ENCODE measurements at places on chromosomes 1 and 21. TPM values are rescaled to one million over a fixed set of nuclear protein-coding genes. Genes with fewer than 3 reads are reported as not detected.

DNA sequence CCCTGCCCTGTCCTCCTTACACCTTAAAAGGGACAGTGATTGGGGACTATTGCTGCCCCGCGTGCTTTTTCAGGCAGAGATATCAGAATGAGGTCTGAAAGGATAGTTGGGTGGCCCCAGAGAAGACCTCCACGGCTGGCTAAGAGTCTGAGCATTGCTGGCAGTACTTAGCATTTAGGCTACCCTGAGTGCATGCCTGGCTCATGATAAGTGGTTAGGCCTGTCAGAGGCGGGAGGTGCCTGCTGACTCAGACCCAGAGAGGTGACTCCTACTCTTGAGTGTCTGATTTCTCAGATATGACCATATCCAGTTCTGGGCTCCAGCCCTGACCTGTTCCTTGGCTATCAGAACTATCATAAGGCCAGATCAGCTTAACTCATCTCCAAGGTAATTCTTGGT is 213.7 kb downstream of the PBX1 start:
- DNase-seq: peak; percentile 66

GRCh38 chr1:211714154-211714553 is 38.7 kb upstream of the NEK2 start:
- DNase-seq: no peak

- no peak for DNase-seq
These were observed 344.6 kb upstream of the LRRC7 start for GRCh38 chr1:69223156-69223555.

- DNase-seq: no peak
These were observed at the start of gene SIM2 for GRCh38 chr21:36698981-36699545. Gene SIM2, plus strand, starts transcription at chr21:36699115. Its CDS starts 632 bp downstream, at chr21:36699747.

DNA sequence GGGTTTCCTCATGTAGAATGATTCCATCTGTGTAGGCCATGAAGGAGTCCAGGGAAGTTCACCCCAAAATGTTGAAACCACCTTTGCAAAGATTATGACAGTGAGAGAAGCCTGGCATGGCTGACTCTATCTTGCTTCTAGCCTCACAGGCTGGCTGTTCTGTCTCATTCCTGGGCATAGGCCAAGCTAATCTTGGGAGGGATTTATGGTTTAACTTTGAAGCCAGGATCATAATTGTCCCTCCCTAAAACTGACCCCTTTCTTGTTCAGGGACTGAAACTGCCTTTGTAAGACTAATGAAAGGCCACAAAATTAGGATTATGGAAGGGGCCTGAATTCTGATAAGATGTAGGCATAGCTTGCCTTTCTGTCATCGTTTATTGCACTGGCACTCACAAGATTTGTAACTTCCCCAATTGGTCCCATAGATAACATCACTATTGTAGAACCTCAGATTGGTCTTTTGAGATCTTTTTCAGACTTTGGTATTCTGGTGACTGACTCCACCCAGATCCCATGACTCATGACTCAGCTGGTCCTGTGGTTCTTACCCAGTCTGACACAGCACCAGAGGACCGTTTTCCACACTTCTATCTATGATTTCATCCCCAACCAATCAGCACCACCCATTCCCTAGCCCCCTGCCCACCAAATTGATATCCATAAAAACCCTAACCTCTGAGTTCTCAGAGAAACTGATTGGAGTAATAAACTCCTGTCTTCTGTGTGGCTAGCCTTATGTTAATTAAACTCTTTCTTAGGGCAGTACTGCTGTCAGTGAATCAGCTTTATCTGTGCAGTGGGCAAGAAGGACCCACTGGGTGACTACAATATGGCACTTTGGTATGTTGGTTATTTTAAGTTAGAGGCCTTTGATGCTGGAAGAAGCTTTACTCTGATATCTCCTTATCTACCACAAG is 13.6 kb upstream of the LAMTOR5 start:
- DNase-seq: no peak

DNA sequence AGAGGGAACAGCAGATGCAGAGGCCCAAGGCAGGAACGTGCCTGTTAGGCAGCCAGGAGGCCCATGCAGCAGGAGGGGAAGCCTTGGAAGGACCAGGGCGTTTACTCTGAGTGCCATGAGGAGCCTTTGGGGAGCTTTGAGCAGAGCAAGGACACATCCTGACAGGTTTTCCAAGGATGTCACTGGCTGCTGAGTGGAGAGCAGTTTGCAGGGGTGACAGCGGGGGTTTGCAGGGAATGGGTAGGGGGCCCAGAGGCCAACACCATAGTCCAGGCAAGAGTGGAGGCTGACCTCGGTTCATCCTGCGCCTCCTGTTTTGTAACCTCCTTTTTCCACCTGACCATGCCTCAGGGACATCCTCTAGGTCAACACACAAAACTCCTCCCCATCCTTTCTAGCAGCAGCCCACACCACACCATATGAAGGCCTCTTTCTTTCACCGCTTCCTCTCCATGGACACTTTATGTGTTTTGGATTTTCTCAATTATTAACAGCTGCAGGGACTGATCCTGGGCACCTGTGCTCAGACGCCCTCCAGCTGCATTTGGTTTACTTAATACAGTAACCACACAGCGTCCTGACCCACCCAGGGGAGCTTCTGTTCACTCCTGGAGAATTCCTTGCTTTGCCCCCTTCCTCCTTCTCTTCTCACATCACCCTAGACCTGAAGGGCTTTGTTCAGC is 528.5 kb downstream of the MATN1 start:
- DNase-seq: no peak

DNA sequence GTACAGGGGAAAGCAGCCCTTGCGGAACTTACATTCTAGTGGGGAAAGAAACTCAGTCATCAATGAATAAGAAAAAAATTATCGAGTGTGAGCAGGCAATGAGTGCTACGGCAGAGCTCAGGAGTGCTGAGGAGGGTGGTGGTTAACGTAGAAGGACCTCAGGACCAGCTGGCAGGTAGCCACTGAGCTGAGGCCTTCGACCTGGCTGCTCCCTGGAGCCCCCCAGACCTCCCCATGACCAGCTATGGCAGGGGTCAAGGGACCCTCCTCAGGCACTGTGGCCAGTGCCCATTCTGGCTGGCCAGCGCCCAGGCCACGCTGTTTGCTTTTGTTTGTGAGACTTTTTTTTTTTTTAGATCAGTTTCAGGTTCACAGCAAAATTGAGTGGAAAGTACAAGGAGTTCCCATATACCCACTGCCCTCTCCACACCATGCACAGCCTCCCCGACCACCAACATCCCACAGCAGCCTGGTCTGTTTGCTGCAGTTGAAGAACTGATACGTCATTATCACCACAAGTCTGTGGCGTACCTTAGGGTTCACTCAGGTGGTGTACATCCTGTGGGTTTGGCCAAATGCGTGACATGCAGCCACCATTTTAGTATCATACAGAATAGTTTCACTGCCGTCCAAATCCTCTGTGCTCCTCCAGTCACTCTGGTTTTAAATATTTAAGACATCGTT is 11.8 kb upstream of the TTC22 start:
- DNase-seq: no peak

DNA sequence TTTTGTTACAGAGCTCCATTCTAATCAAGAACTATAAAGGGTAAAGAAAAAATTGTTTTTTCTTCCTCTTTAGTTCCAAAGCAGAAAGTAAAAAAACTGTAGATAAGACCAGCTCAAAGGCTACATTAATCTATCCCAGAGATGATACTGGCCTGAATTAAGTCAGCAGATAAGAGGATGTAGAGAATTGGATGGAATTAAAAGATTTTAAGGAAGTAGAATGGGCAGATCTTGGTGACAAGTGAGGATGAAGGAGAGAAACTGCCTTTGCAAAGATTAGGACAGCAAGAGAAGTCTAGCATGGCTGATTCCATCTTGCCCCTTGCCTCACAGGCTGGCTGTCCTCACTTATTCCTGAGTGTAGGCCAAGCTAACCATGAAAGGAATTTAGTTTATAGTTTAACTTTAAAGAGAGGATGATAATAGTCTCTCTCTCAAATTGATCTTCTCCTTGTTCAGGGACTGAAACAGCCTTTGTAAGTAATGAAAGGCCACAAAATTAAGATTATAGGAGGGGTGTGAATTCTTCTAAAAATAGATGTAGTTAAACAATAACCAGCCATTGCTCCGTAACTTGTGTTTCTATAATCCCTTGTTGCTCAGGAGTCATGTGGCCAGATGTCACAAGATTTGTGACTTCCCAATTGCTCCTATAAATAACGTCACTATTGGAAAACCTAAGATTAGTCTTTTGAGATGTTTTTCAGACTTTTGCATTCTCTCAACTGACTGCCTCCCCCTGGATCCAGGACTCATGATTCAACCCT is 265.0 kb upstream of the USP24 start:
- DNase-seq: no peak

DNA sequence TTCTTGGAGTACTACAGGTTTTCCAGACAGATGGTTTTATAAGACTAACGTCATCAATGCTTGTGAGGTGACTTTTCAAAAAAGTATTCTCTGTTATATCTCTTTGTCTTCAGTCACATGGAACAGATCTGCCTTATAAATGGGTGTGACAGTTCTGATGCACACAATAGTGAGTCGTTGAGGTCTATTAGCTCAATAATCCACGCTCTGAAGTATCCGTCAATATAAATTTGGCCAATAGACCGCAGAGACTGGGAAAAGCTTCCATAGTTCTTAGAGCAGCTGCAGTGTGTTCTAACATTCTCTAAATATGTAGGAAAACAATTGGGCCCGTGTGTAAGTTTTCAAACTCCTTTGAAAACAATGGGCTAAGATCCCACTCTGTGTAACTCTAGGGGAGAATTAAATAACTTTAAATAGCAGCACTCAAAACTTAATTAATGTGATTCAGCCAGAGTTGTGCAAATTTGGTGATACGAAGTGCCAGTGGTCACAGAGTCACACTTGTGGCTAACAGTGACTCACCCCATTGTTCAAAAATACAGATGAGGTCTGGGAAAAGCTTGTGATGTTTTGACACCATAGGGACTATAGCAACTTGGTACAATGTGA is 316.0 kb downstream of the LMO4 start:
- DNase-seq: no peak

The USH2A gene
- total RNA-seq: 4.3 TPM

The PLPPR5 gene
- not detected for total RNA-seq

The HSF2BP gene
- 0.42 TPM for total RNA-seq

The CACNA1S gene
- not detected for total RNA-seq

The NBPF20 gene
- 0.91 TPM for total RNA-seq

The BARHL2 gene
- not detected for total RNA-seq

The TXNDC12 gene
- total RNA-seq: 27.5 TPM

The S100A7 gene
- not detected for total RNA-seq

The UBE2U gene
- not detected for total RNA-seq

The HSPB7 gene
- 2,213 TPM for total RNA-seq

The HMCN1 gene
- total RNA-seq: 16.2 TPM

The CORT gene
- total RNA-seq: not detected

Data from right cardiac atrium (tissue), 5 donors.